ENCODE measurements at places on chromosomes 6 and 20.

- DNase-seq = no peak
Measured at GRCh38 chr20:14727485-14728150, 390.2 kb upstream of the FLRT3 start.

DNA sequence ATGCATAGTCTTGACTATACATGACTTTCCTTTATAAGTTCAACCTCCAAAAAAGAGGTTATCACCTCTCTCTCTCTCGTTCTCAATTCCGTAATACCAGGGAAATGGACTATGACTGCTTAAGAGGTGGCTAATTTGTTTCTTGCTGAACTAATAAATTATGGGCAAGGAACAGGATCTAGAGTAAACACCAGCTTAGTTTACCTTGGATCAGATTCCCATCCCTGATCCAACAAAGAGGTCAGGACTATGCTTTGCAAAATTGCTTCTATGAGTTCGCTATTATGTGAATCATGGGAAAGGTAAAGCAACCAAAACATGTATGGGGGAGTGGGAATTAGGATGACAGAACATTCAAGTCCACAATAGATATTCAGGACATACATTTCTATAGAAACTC is 630.7 kb downstream of the HACE1 start:
- DNase-seq = no peak

DNA sequence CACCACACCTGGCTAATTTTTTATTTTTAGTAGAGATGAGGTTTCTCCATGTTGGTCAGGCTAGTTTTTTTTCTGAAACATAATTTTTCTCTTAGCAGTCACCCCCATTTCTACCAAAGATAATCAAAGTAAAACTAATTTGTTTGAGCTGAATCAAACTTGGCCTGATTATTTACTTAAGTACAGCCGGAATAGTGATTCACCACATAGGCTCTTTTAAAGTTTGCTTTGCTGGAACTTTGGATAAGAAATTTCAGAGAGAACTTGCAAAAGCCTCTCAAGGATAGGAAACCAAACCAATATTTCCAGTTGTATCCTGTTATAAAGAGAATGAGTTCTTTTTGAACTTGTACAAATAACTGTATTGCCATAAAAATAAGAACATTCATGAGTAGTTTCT is 105.0 kb upstream of the SYNCRIP start:
- DNase-seq = peak; percentile 58

DNA sequence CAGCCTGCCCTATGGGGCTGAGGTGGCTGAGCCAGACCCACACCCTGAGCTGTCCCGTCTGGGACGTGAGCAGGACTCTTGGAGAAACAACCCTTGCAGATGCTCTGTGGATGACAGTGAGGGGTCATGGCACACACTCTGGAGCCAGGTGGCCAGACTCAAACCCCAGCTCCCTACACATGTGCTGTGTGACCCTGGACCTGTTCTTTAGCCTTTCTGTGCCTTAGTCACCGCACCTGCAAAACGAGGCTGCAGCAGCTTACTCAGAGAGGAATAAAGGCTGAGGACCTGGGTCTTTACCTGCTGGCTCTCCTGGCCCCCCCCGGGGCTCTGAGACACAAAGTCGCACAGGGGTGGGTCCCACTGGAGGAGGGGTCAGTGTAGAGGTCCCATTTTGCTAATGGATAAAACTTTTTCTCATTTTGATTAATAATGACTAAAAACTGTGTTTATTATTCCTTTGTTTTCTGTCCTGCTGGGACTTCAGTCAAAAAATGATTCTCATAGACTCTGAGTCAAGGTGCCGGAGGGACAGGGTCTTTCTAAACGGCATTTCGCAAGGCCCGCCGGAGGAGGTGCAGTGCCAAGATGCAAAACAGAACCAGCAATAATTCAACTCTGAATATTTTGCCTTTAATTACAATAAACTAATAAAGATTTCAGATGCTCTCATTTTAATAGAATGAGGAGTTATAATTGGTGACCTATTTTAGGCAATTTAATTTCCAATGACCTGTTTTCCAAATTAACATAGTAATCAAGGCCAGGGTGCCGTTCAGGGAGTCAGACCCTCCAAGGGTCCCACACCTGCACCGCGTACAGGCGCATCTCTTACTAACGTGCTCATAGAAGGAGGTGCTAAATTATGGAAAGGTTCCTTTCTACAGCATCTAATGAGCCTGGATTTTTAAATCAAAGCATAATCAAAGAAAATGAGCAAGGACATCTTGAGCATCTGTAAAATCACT is 62.4 kb downstream of the YTHDF1 start:
- DNase-seq = no peak

DNA sequence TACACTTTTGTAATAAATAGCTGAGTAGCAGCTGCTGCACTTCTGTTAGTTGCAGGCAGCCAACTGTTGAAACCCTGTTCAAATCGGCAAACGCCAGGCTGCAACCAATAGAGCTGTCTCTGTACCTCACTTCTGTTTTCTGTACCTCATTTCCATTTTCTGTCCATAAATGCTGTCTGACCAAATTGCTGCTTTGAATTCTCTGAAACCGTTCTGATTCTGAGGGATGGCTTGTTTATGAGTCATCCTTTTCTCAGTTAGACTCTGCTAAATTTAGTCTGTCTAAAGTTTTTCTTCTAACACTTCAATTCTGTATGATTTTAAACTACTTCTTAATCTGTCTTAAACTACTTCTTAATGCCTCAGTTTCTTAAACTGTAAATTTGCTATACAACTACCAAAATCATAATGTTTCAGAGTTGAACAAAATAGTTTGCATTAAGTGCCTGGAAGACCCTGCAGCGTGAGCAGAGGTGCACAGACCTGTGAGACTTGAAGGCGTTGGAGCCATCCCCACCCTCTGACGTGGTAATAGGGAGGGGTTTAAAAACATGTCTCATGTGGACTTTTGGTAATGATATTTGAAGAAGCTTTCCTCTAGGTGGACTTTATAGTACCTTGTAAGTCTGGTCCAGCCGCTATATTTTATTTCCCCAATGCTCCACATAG is 9.6 kb downstream of the BTNL2 start:
- no peak for DNase-seq
